HS-5 (cell line): ENCODE measurements at places on chromosomes 5 and 9.

- no peak for DNase-seq
These were observed 280.0 kb upstream of the ANKRD55 start for GRCh38 chr5:56513141-56513540.

- no peak for DNase-seq
These were observed 174.3 kb downstream of the TRPM3 start for GRCh38 chr9:70947086-70947485.

DNA sequence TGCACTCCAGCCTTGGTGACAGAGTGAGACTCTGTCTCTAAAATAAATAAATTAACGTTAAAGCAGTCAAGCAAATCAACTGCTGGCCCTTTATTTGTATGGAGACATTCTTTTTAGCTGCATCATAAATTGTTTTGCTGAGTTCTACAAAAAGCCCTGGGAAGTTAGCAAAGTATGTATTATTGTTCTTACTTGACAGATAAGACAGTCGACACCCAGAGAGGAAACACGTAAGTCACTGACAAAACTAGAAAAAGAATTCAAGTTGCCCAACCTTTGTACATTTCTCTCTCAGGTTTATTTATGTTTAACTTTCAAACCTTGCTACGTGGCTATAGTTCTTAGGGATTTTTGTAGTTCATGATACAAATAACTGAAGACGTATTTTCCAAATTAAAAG lies 40.4 kb upstream of the MACIR start:
- no peak for DNase-seq

DNA sequence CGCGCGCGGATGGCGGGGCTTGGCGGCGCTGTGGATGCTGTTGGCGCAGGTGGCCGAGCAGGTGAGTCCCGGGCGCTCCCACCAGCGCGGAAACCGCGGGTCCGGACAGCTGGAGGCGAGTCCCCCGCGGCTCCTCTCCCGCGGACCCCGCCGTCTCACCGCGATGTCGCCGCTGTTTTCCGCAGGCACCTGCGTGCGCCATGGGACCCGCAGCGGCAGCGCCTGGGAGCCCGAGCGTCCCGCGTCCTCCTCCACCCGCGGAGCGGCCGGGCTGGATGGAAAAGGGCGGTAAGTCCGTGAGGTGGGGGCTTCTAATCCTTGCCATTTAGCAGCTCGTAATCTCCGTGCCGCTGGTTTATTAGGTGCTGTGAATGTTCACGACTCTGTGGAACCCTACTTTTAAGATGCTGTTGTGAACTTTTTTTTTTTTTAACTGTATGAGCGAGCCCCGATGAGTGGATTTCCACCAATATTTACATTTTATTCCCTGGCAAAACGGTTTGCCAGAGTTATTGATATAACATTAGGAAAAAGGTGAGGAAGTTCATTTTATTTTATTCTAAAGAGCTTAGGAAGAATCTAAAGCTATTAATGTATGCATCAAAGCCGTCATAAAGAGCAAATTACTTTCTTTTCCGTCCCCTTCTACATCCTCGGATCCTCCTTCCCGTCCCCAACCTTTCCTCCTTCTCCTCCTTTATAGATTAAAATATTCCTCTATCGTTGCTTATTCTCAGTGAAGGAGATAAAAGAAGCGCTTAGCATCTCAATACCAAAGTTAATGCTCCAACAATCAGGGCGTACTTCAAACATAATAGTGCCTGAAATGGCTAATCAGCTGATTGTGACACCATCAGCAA lies 579 bp downstream of the ADAMTS16 start:
- DNase-seq, result no peak

DNA sequence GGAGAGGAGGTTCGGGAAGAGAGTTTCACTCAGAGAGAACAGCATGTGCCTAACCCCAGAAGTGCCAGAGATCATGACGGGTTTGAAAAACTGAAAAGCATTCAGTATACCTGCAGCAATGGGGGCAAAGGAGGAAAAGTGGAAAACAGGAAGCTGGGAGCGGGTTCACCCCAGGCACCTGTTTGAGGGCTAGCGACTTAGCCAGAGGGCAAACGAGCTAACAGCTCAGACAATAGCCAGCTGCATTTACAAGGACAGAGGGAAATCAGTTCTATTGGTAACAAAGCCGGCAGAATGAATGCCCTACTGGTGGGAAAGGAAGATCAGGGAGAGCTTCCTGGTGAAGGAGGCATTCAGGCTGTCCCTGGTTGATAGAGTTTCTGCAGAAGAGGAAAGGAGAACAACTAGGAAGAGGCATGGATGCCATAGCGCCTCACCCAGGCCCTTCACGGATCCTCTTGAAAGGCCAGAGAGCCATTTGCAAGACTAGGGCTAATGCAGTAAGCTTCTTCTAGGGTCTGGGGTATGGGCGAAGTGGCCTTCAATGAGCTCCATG lies 141.7 kb upstream of the ADRA1B start:
- DNase-seq, result no peak

- DNase-seq, result no peak
These were observed 332.4 kb downstream of the KCTD16 start for GRCh38 chr5:144503123-144503522.

GRCh38 chr5:168274406-168274805 lies 17.0 kb upstream of the WWC1 start:
- DNase-seq, result no peak

- DNase-seq, result no peak
These were observed 30.8 kb upstream of the ALDH1A1 start for GRCh38 chr9:72983512-72984225.

- DNase-seq, result no peak
These were observed 65.3 kb downstream of the SH3RF2 start for GRCh38 chr5:146001544-146002190.

DNA sequence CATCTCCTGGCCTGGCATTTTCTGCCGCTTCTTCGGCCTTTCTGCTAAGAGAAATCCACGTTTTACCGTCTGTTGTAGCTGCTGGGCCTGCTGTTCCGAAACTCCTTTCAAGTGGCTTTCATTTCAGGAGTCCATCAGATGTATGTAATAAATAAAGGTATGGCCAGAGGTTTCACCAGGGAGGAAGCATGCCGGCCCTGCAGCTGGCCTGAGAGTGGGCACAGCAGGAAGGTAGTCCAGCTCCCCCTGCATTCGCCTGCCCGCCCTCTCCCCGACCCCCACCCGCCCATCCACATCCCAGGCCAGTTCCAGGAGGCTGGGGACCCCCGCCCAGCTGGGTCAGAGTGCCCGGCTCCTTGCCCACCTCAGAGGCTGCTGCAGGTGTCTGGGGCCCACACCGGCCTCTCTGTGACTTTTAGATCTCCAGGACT lies 46.4 kb upstream of the EXOC3 start:
- no peak for DNase-seq

- DNase-seq, result peak; percentile 94
These were observed 28.3 kb upstream of the STOM start for GRCh38 chr9:121398374-121398773.

- DNase-seq, result no peak
These were observed 53.1 kb downstream of the GPR107 start for GRCh38 chr9:130106860-130107233.

GRCh38 chr9:98692392-98692791 lies 16.3 kb downstream of the GABBR2 start:
- no peak for DNase-seq

GRCh38 chr5:103305809-103306208 lies 47.2 kb downstream of the MACIR start:
- DNase-seq, result no peak

DNA sequence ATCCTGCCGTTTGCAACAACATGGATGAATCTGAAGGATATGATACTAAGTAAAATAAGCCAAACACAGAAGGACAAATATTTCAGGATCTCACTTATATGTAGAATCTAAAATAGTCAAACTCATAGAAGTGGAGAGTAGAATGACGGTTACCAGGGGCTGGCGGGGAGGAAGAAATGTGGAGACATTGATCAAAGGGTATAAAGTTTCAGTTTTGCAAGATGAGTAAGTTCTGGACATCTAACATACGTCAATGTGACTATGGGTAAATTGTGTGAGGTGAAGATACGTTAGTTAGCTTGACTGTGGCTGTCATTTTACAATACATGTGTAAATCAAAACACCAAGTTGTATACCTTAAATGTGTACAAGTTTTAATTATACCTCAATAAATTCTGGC lies 200.3 kb downstream of the SNX18 start:
- DNase-seq, result no peak

- no peak for DNase-seq
These were observed 25.1 kb downstream of the TBC1D2 start for GRCh38 chr9:98230304-98230703.

DNA sequence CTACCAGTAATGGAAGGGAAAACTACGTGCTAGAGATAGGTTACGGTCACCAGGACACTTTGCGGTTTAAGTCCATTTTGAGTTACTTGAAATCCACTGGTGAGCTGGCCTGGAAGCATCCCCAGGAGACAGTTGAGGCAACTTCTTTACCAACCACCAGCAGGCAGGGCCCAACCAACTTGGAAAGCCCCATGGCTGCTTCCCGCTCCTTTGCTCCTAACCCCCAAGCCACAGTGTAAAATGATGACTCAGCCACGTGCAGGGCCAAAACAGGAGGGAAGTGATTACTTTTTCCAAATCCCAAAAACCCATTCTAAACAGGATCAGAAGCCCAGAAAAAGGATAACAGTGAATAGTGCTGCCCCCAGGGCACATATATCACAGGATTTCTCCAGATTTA lies 87.4 kb downstream of the PAX5 start:
- DNase-seq, result no peak

DNA sequence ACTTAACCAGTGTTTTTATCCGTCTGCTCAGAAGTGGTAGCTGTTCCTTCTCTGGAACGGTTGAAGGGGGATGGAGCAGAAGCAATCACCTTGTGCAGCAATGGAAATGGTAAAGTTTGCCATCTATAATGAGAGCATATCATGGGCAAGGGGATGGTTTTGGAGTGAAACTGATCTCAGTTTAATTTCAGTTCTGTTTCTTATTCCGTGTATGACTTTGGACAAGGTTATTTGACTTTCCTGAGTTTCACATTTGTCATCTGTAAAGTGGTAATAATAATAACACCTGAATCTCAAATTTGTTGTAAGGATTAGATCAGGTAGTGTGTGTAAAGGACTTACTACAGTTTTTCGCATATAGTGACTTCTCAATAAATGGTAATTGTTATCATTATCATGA lies 106.1 kb downstream of the PCSK1 start:
- DNase-seq, result no peak

DNA sequence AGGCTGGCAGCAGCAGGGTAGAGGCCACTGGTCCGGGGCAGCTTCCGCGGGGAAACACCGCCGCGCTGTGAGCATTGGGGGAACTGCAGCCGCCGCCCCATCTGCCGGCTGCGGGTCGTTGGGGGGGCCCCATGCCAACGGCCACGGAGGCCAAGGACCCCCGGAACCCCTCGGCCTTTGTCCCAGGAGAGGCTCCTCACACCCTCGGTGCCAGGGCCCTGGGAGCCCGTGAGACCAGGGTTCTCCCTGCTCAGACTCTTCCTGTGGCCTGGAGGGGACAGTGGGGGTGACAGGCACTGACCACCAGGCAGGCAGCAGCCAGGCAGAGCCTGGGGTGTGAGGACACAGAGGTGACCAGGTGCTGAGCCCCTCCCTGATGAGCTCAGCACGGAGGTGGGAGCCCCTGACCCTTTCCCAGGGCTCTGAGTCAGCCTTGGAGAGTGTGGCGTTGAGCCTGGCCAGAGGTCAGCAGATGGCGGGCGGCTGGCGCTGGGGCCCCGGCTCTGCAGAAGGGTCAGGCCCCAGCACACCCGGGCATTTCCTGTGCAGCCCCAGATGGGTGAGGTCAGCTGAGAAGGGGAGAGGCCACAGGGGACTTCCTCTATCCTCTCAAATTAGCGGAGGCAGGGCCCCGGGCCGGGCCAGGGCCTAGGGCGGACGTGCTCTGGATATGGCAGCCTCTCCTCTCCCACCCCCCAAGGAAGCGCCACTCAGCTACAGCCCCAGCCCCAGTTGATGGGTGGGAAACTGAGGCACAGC lies 17.9 kb upstream of the EGFL7 start:
- no peak for DNase-seq

DNA sequence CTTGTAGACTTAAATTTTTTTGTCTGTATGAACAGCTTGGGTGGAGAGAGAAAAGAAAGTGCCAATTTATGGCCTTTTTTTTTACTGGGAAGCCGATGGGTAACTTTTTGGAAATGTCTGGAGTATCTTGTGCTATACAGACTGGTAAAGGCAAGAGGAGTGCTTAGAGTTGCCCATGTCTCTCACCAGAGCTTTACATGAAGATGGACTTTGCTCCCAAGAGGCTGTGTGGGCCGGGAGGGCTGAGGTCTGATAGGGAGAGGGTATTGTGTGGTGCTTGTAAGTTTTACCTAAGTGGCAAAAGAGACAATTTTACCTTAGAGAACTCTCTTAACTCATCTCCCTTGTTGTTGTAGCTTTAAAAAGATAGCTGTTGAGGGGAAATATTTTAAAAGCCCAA lies 203.2 kb downstream of the SEMA6A start:
- DNase-seq, result no peak

GRCh38 chr5:142959683-142960657 lies 189.8 kb downstream of the ARHGAP26 start:
- peak; percentile 83 for DNase-seq

GRCh38 chr9:131773911-131774379 lies 34.1 kb upstream of the RAPGEF1 start:
- no peak for DNase-seq

DNA sequence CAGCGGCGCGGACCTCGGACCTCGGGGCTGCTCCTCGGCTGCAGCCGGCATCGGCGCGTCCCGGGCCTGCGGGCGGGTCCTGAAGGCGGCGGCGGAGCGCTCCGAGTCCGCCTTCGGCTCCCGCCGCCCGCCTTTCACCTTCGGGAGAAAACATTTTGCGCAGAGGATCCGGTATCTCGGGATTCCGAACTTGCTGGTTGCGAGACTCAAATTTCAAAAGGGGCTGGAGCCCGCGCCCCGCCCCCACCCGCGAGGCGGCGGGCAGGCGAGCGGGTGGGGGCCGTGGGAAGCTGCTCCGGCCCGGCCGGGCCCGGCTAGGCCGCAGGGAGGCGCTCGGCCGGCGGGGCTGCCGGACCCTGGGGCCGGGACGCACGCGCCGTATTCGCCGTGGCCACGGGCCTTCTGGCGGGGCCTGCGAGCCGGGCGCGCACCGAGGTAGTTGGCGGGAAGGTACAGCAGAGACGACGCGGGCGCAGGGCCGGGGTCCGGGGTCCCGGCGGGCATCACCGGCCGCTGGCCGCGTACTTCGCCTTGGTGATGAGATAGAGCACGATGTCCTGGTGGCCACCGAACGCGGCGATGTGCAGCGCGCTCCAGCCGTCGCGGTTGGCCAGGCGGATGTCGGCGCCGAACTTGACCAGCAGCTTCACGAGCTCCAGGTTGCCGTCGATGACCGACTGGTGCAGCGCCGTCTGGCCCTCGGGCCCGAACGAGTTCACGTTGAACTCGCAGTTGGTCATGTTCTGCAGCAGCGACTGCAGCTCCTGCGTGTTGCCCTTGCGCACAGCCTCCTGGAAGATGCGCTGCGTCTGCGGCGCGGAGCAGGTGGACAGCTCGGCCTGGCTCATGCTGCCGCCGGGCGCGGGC lies 757 bp downstream of the NRARP start:
- DNase-seq, result no peak

GRCh38 chr5:16489322-16489791 lies 23.8 kb upstream of the ZNF622 start:
- no peak for DNase-seq

- no peak for DNase-seq
These were observed 171.2 kb downstream of the CCDC171 start for GRCh38 chr9:15724016-15724415.

GRCh38 chr9:121743441-121744001 lies 92.1 kb downstream of the DAB2IP start:
- no peak for DNase-seq

- DNase-seq, result no peak
These were observed 3.3 kb downstream of the UBE2R2 start for GRCh38 chr9:33820231-33820745.
